ENCODE measurements at places on chromosomes 5 and 9.

DNA sequence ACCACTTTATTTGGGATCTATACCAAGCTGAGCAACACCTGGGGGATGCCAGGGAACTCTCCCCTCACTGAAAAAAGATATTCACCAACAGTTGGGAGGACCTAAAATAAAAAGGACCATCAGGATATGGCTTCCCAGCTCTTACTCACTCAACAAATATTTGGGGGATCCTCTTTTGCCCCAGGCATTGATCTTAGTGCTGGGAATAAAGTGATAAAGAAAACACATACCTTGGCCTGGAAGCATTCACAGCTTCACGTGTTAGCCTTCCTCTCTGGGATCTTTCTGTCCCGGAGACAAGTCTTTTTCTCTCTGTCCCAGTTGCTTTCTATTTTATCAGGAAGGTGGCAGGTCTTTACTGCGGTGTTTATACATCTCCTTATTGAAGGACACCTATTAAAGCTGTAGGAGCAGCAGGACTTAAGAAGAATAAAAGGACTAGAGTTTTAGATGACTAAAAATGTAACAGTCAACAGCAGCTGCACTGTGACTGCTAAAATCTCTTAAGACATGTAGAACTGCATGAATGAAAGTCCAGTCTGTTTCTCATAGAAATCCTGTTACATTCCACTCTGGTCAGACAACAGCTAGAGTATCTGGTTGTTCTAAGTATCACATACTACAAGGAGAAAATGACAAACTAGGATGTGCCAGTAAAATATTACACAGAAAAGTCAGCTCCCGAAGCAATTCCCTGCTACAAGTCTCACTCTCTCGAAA, 90.0 kb upstream of the ITGA2 start:
- DNase-seq, result no peak

DNA sequence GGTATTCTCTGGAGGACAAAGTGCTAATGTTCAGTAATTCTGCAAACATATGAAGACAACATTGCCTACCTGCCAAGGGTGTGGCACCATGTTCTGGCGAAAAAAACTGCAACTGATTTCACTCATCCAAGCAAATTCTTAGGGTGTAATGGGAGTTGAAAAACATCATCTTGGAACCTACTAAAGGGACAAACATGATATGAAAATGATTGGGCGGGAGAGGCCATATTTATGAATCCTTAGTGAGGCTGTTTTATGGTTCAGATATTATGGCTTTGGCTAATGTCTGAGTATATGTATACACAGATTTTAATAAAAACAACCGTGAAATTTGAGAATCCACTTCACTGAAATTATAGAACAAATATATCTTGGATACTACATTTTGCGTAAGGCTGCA, 225.7 kb downstream of the ARL15 start:
- DNase-seq, result no peak

GRCh38 chr9:28443461-28443860, 870.2 kb upstream of the C9orf72 start:
- no peak for DNase-seq

DNA sequence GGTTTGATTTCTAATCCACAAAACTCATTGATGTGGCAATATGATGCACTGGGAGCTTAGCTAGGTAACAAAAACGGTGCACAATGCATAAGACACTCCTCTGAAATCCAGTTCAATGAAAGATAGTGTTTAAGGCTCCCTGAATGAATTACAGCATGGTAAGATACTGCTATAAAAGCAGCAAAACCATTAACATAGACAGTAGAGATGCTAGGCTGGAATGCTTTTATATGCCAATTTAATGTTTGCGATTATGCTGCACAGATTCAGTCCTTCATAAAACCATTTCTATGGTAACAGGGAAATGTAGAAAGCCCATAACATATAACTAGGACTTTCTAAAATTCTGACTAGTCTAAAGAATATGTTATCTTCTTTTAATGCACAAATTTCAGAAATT, 180.8 kb upstream of the NUDT12 start:
- DNase-seq, result no peak

- no peak for DNase-seq
Measured at GRCh38 chr5:180494510-180495181, 467 bp downstream of the CNOT6 start.

DNA sequence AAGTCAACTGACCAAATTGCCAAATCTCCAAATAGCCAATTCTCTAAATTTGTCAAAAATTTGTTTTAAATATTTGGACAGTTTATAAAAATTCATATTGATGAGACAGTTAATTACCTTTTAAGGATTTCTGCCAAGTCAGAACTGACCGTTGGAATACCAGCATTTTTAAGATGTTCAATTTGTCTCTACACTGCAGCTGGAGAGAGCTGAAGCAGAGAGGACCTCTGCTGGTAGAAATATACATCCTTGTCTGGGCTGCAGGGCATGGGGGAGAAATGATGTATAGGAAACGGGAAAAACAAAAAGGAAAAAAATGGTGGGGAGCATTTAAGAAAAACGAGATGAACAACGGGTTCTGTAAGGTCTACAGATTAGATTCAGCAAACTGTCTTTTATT, 16.8 kb downstream of the NR6A1 start:
- no peak for DNase-seq

GRCh38 chr5:59266410-59266809, 627.1 kb downstream of the PDE4D start:
- DNase-seq, result no peak

- DNase-seq, result no peak
Measured at GRCh38 chr5:61132559-61132958, 29.7 kb downstream of the SMIM15 start.

- no peak for DNase-seq
Measured at GRCh38 chr5:172909931-172910502, 49.2 kb upstream of the RPL26L1 start.

DNA sequence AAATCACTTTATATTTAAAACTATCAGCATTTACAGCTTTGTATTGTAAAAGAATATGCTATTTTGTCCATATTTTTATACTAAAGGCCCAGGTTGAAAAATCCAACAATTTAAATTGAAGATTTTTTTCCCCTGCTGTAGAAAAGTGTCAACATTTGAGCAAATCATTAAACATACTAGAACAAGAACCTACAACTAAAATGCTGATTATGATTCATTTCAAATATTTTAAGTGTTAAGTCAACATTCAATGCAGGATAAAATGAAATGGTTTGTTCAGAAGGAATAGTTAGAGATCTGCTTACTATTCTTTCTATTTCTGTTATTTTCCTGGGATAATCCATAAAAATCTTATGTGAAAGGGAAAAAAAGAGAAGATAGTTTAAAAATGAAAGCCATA, 866.5 kb upstream of the DMAC1 start:
- DNase-seq, result no peak

DNA sequence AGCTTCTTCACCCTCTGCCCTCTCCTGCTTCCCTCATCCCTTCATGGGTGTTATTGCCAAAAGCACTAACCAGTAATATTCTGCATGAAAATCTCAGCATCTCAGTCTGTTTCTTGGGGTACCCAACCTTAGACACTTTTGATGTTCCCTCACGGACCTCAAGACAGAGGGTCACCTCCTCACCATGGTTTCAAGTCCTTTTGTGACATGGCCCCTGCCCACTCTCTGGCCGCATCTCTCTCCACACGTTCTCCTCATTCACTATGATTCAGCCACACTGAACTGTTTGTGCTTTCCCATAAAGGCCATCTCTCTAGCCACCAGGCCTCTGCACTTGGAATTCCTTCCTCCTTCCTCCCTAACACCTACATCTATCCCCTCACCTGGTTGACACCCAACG, 111.5 kb upstream of the SPOCK1 start:
- no peak for DNase-seq

DNA sequence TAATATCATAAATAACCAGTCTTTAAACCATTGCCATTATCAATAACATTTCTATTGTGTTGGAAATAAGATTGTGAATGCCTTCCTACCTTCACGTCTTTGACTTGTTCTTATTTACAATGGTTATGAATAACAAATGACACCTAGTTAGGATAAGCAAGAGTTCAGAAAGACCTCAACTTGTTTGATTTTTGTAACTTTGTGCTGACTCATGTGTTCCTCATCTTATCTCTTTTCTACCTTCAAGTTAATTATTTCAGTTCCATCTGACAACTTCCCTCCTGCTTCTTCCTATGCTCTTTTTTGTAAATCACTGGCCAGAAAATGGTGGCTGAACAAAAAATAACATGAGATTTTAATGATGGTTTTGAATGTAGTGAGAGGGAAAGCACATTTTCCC, 538.5 kb upstream of the TUSC1 start:
- DNase-seq, result no peak

DNA sequence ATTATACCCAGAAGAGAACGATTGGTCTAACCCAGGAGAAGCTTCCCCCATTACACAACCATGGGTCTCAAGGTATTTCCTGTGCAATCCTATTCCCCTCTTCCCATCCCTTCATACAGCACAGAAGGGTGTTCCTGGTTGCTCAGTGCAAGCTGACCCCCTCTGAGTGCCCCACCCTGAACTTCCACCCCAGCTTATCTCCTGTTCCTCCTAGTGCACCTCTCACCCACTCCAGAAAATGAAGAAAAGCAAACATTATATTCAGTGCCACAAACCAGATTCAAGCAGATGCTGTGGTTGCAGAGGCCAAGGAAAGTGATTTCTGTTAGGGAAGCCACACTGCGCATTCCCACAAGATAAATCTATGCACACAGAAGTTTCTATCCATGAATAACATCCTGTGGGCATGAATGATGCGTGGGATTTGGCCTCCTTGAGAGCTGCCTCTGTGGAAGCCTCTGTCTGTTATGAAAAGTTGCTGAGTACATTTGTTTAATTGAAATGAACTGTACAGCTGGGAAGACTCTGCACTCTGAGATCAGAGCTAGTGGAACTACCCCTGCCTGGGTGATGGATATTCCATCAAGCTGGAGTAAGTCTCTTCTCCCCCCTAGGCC, 2.2 kb upstream of the OR2S2 start:
- no peak for DNase-seq

- DNase-seq, result no peak
Measured at GRCh38 chr9:108640230-108640629, 215.6 kb downstream of the ACTL7B start.

- no peak for DNase-seq
Measured at GRCh38 chr9:14531341-14532269, 161.6 kb downstream of the ZDHHC21 start.

DNA sequence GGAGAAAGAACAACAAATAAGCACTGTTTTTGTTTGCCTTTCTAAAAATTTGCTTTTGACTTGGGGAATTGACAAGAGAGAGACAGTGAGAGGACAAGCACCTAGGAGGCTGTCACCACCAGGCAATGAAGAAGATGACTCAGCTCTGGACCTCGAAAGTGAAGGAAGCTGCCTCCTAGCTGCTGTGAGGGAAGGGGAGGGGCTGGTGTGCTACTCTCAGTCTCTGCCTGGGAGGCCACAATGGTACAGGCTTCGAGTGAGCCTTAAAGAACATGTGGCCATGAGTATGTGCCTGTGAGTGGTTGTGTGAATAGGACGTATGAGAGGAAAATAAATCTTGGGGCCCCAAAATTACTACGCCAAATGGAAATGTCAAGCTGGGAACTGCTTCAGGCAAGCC, 7.1 kb upstream of the PLK2 start:
- no peak for DNase-seq

DNA sequence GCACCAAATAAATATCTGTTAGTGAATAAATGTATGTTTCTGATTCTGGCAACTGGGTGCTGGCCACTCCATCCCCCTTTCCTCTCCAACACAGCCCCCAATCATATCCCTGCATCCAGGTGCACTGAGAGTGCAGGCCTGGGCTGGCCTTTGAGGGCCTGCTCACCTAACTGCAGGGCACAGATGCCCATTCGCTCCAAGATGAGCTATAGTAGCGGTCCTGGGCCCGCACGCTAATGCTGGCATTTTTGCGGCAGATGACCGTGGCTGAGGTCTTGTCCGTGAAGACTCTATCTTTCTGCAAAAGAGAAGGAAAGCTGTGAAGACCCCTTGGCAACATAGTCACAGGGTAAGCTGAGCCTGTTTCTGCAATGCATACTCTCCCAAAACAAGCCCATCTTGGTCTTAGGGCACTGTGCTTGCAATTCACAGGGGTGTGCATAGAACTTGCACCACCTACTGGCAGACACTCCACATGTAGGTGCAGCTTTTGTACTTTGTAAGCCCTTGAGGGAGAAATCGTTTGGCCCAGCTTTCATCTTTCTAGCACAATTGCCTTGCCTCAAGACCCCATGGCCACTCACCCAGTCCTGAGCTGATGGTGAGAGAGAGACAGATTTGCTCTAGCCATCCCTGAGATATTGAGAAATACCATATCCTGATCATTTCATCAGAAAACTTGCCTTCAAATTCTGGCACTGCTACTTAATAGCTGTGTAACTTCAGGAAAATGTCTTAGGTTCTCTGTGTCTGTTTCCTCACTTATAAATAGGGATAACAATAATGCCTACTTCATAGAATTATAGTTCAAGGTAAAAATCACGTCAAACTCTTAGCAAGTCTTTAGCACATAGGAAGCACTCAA, 13.5 kb downstream of the IL12B start:
- no peak for DNase-seq

DNA sequence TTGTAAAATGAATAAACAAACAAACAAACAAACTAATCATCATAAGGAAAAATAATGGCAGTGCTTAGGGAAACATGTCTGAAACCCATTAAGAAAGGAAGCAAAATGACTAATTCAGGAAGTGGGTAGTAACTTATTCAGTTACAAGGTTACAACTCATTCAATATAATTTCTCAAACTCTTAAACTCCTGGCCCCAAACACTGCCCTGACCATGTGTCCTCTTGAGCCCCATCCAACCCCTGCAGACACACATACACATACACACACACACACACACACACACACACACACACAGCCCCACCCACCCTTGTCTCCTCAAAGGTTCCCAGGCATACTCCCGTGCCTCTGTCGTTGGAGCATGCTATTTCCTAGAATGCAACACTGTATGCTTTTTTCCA, 193.9 kb downstream of the SEC61B start:
- no peak for DNase-seq
